Activated CD8-positive, alpha-beta memory T cell treated with anti-CD3 and anti-CD28 coated beads, Interleukin-2, amount 50 U/mL, for 48 hours (primary cell): ENCODE measurements at places on chromosomes 11 and 22.

DNA sequence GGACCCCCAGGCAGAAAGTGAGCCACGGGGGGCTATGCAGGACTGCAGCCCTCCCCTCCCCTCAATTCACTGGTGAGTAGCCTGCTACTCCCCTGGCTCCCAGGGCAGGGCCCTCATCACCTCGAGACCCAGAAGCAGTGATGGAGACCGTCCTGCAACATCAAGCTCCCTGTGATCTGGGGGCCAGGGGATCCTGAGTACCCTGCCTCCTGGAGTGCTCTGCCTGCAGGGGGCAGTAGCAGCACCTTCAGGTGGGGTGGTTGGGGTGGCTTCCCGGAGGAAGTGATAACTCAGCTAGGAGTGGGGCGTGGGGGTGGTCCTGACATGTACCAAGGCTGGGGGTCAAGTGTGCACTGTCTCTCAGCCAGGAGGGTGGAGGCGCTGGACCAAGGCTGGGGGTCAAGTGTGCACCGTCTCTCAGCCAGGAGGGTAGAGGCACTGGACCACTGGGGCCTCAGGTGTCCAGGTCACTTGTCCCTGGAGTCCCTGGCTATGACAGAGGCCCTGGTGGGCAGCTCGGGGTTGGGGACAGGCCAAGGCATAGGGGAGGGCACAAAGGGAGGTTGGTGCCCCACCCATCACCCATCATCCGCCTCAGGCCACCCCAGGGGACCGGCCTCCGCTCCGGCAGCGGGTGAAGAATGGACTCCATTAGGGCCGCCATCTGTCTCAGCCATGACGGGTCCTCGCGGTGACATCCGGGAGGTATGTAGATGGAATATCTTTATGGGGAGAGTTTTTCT, 9.4 kb downstream of the RTN4R start:
- DNase-seq = peak; percentile 70

GRCh38 chr11:17188675-17189074, 19.1 kb downstream of the PIK3C2A start:
- no peak for DNase-seq

DNA sequence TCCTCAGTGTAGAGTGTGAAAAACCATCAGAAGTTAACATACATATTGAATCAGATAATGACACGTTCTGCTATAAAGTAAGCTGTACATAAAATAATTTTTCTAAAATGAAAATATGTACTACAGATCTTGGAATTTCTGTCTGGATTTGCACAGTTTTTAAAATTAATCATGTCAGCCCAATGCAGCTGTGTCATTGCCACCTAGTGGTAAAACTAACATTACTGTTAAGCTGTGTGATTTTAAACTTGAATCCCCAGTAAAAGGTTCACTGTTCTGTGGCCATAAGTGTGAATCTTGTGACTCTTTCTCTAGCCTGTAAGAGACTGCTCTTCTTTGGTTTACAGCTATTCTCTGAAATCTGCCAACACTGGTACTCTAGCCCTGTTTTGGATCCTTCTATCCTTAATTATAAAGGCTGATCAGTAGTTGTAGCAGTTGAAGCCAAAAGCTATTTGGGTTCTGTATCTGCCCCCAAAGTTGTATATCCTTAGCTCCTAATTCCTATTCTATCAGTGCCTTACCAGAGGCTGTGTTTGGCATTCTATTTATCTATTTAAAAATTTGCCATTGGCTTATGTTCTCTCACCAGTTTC, 4.0 kb downstream of the JRKL start:
- DNase-seq = no peak

DNA sequence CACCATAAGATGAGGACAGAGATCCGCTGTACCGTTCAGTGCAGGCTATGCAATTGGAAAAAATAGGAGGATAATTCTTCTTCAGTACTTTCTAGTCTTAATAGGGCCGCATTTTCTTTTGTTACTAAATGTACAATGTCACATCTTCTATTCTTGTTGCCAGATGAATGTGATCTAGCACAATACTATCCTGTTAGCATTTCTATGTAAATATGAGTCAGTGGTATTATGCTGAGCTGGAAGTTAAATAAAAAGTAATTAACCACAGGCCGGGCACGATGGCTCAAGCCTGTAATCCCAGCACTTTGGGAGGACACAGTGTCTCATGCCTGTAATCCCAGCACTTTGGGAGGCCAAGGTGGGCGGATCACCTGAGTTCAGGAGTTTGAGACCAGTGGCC, 24.4 kb upstream of the BIRC3 start:
- DNase-seq = no peak

DNA sequence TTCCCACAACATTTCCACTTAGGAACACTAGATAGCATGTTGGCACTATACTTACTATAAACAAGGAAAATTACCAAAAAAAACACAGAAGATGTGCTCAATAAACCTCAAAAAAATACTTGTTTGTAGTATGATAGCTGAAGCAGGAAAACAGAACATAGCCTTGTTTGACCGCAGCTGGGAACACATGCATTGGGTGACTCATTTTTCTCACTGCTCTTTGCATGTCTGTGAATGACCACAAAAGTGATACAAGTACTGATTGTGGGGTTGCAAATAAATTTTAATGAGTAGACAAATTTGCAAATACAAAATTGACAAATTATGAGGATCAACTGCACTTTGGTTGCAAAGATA, 22.8 kb upstream of the GUCY1A2 start:
- DNase-seq = no peak

DNA sequence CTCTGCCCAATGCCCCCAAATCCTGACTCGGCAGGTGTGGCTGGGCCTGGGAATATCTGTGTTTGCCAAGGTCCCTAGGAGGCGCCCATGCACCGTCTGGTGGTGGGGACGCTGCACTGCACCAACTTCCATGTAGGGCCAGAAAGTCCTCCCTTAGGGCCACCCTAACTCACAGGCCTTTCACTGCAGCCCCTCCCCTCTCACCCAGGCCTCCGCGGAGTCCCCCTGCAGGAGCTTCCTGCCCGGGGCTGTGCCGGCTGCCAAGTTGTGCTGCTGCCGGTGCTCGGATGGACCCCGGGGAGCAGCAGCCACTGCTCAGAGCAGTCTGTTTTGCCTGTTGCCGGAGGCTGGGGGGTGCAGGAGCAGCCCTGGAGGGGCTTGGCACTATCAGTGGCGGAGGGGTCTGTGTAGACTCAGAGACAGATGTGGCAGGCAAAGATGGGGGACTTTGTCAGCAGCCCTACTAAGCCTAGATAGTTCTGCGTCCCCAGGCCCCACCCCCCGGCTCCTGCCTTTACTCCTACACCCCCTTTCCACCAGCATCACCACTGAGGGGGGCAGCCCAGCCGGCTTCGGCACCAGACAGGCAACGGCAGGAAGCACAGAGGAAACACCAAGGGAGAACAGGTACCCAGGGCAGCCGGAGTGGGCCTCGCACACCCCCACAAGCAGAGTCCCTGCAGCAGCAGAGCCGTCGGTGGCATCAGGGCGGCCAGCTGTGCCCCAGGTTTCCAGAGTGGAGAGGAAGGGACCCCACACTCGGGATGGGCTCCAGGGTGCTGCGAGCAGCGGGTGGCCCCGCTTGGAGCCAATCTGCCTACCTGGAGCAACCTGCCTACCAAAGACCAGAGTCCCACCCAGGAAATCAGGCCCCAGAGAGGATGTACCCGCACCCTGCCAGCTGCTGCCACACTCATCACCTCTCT, 124.3 kb downstream of the TRIM29 start:
- DNase-seq = no peak

GRCh38 chr22:28594797-28595462, 84.7 kb downstream of the TTC28 start:
- DNase-seq = no peak

GRCh38 chr11:114397349-114397982, 2.8 kb downstream of the C11orf71 start:
- no peak for DNase-seq

DNA sequence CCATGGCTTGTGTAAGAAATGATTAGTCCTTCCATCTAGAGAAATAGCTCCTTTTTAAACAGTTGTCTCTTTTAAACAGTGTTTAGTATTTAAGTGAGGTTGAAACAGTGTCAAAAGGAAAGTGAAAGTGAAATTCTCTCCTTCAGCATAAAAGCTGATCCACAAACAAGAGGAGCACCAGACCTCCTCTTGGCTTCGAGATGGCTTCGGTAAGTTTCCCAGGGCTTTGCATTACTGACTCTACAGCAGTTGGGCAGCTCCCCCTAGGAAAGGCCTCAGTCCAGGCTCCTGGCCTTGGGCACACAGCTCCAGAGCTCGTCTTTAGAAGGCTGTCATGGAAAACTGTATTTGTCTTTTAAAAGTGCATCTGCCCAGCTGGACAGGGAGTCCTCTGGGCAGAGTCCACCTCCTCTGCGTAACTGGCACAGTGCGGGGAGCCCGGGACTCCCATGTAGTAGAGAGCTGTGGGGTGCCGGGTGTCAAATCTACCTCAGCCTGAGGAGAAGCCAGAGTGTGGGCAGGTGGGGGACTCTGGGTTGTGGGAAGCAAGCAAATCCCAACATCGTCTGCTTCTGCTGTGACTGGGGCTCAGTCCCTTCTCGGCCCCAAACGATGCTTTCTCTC, at the start of gene PLAAT4:
Gene PLAAT4 (plus strand): TSS at position 140 of the 624 bp plus-strand sequence. CDS start 61 bp downstream, at position 201.
- no peak for DNase-seq

DNA sequence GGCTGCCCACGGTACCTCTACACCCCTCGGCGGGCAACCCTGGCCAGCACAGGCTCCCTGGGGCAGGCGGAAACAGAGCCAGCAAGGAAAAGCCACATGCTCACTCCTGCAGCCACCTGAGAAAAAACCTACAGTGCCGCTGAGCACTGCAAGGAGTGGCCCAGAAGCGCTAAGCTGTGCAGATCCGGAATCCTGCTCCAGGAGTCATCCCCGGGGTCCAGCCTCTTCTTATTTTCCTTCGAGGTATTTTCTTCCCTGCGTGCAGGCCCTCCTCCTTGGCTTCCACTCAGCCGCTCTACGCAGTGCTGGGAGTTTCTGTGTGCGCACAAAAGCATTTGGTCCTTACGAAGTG, 81.0 kb downstream of the TRMU start:
- no peak for DNase-seq

- DNase-seq = no peak
Observed at GRCh38 chr22:50563413-50564160, 868 bp upstream of the SYCE3 start.

DNA sequence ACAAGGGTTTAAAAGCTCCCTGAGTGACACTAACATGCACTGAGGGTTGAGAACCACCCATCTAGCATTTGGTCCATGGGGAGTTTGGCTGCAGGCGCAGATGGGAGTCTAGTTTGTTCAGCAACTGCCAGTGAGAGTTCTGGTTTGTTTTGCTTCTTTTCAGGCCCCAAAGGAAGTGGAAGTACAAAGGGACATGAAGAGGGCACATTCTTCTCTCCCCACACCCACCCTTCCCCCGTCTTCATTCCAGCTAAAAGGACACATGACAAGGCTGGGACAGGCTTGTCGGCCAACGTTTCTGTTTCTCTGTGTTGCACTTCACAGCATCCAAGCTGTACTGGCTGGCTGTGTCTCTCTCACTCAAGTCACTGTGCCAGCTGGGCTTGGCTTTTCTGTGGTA, 8.2 kb upstream of the ENDOD1 start:
- DNase-seq = no peak
